Dorsolateral prefrontal cortex (tissue), 122 donors: ENCODE measurements at places on chromosomes 11 and 22. TPM values are rescaled to one million over a fixed set of nuclear protein-coding genes. Genes with fewer than 3 reads are reported as not detected.

GRCh38 chr22:29380856-29381255 lies 7.5 kb downstream of the AP1B1 start:
- DNase-seq = no peak

- DNase-seq = no peak
These were observed 85.8 kb downstream of the SERGEF start for GRCh38 chr11:17927041-17927440.

- DNase-seq = no peak
These were observed 2.2 kb downstream of the DTX4 start for GRCh38 chr11:59173964-59174663.

GRCh38 chr11:118618115-118618990 lies 10.9 kb downstream of the PHLDB1 start:
- DNase-seq = peak; percentile 61

DNA sequence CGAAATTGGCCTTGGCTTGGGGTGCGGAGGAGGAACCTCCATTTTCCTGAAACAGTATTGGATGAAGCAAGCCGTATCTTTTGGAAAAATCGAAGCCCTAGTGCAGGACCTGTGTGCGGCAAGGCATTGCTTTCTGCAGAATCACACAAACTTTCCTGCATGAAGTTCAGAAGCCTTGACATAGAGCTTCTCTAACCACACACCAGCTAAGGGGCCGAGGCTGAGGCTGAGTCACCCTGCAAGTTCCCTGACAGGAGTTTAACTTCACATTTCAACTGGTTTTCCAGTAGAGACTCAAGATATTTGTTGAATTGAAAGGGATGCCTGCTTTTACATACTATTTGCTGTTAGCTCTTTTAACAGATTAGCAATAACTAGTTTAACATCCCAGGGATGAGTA lies 67.8 kb downstream of the TCF20 start:
- no peak for DNase-seq

DNA sequence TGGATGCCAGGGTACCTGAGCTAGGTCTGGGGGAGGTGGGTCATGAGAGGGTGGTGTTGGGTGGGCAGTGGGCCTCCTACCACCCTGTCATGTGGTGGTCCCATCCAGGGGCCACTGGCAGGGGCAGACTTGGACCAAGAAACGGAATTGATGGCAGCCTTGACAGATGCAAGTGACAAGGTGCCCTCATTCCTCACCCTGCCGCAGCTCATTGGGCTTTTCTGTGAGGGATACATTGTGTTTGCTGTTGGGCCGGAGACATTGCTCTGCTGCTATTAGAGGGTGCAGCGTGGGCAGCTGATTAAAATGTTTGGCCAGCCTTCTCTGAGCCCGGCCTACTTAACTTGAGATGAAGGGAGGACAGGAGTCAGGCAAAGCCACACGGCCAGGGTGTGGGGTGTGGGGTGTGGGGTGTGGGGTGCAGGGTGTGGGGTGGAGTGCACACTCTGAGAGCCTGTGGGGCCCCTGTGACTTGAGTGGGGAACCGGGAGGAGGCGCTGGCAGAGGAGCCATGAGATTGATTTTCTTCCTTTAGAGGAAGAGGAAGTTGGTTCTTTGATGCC lies 351.5 kb downstream of the TBC1D22A start:
- DNase-seq = peak; percentile 20

GRCh38 chr11:64542172-64543125 lies 48.6 kb upstream of the SLC22A12 start:
- DNase-seq = no peak

PLA2G3 gene
- total RNA-seq = 0.47 TPM

CRYBB2 gene
- total RNA-seq = not detected

MB gene
- total RNA-seq = not detected
